NCI-H2171 treated with DMSO at 0.1 percent for 48 hours (cell line): ENCODE measurements at places on chromosomes 2 and 18.

GRCh38 chr18:75212751-75213090 lies 2.1 kb downstream of the TSHZ1 start:
- DNase-seq: no peak

DNA sequence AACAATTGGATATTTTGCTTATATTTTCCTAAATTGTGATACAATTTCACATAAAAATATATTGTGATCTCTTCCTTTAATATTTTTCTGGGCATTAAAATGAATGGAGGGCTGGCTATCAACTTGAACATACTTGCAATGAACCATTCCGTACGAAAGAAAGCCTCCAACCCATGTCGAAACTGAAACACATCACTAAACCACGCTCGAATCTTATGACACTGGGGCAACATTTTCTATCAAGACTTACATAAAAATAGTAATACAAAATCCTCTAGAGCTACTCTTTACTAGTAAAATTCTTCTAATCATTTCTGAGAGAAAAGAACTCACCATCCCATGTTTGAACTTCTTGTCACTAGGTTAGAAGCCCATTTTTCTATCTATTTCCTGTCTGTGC lies 132.8 kb upstream of the DOK6 start:
- no peak for DNase-seq

DNA sequence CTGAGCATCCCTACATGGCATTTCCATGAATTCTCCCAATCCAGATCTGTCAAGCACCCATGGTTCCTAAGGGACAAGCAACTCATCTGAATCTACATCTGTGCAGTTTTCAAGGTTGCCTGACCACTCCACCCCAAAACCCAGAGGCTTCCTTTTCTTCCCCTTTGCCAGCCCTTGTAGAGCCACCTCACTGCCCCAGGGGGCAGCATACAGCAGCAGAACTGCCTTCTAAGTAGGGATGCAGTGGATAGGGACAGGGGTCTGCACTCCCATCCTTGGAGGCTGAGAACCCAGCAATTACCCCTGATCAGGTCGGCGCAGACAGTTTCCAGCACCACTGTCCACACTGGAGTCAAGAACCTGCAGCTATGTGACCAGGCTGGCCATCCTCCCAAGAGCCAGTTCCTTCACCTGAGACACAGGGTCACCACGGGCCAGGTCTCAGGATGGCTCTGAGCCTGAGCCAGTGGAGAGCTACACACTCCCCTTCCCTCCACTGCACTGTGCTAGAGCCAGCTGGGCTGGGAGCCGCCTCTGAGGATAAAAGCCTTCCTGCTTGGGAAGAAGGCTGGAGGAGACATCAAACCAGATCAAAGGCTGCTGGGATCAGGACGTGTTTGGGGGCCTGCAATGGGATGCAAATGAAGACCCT lies 283.1 kb downstream of the CELF4 start:
- no peak for DNase-seq

DNA sequence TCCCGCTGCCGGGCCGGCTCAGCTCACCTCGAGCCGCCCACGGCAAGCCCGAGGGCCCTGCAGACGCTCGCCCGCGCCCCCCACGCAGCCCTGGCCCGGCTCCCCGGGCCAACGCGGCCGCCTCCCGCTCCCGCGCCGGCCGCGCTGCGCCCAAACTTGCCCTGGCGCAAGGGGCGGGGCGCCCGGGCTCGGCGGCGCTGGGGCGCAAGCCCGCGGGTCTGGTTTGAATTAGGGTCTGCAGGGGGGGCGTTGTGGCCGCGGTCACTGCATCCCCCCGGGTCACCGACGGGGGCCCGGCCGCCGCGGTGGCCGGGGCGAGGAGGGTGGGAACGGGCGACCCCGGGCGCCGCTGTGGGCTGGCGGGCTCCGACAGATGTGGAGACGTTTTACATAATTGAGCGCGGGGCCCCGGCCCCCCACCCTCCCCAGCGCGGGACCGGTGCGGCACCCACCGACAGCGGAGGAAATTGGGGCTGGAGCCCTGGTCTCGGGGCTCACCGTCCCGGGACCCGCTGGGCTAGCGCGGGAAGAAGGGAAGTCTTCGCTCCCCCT lies 690 bp downstream of the SDC1 start:
- DNase-seq: peak; percentile 48

- no peak for DNase-seq
Measured at GRCh38 chr18:54517521-54517920, 73.5 kb upstream of the DYNAP start.

- no peak for DNase-seq
Measured at GRCh38 chr2:37769551-37769950, 98.1 kb upstream of the CDC42EP3 start.

DNA sequence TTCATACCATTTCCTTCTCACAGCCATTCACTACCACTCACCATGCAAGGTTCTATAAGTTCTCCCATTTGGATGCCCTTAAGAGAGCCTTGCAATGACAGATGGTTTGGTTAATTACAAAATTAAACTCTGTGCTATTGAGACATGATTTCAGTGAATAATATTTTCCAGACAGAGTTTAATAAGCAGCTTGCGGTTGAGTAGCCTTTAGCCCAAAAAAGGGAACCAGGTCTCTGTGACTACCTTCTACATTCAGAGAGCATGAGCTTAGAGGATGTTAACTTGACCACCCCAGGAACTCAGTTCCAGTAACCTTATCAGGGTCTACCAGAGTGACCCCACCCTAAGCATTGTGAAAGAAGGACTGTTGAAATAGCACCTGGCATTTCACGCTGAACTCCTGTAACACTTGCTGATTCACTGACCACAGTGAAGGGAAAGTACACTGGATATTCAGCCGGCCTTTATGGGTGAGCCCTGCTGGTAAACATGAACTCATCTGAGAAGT lies 1173.1 kb upstream of the ZEB2 start:
- DNase-seq: peak; percentile 50
